ENCODE measurements at places on chromosomes 5 and 9.

GRCh38 chr5:173789031-173789920 lies 98.9 kb upstream of the CPEB4 start:
- no peak for DNase-seq

- DNase-seq = no peak
These were observed 51.8 kb downstream of the ADAMTS16 start for GRCh38 chr5:5191906-5192305.

GRCh38 chr5:158591301-158591863 lies 508.3 kb downstream of the EBF1 start:
- DNase-seq = no peak

DNA sequence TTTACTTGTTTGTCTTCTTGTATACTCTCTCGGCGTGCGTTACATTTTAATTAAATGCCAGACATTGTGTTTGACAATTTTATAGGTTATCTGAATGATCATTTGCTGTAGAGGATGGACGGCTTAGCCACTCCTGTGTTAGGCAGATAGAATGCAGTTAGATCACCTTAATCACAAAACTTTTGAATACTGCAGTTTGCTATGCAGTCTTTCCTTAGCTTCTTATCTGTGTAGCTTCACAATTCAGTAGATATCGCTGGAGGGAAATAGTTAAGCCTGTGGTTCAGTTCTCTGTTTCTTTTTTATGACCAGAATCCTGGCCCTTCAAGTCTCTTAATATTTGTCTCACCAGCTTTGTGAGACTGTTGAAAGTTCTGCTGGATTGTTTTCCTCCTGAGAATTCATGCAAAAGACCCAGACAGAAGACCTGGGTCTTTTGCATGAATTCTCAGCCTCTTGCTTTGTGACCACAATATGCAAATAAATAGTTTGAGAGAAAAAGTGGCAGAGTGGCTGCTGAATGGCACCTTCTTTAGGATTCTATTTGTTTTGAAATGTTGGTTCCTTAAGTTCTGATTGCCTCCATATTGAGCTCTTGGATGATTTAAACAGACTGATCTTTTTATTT lies 40.2 kb downstream of the RASA1 start:
- DNase-seq = no peak

- DNase-seq = no peak
These were observed at the start of gene KIF4B for GRCh38 chr5:155013526-155013925. TSS of gene KIF4B (plus strand) at chr5:155013755. CDS start at chr5:155013860, 105 bp downstream.

DNA sequence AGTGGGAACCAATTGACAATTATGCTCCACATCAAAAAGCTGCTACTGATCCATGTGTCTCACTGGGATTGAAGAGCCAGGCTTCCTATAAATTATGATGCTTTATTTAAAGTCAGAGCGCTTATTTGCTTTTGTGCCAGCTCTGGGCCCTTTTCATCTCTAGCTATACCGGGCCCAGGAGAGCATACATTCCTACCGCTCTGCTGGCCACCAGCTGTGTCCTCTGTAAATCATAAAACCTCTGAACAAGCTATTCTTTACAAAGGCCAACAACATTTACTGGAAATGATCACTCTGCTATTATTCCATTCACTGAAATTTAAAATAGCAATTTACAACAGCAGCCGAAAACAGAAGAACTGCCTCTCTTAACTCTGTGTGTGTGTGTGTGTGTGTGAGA lies 86.6 kb downstream of the ZNF608 start:
- no peak for DNase-seq
